CD8-positive, alpha-beta memory T cell (primary cell): ENCODE measurements at places on chromosomes 4 and X. TPM values are rescaled to one million over a fixed set of nuclear protein-coding genes. Genes with fewer than 3 reads are reported as not detected.

DNA sequence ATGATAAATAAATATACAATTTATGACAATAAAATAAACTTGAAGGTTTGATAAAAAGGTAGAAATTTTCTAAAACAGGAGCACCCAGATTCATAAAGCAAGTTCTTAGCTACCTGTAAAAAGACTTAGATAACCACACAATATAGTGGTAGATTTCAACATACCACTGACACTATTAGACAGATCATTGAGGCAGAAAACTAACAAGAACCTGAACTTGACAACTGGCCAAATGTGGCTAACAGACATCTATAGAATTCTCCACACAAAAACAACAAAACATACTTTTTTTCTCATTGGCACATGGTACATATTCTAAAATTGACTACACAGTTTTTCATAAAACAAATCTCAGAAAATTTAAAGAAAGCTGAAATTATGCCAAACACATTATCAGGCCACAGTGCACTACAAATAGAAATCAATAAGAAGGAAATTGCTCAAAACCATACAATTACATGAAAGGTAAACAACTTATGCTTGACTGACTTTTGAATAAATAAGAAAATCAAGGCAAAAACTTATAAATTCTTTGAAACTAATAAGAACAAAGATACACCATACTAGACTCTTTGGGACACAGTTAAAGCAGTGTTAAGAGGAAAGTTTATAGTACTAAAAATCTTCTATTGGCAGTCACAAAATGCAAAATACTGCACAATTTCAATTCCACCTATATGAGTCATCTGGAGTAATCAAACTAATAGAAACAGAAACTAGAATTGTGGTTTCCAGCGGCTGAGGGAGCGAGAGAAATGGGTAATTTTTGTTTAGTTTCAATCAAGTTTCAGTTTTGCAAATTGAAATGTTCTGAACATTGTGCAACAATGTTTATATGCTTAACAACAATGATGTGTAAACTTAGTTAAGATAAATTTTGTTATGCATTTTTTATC lies 925.6 kb downstream of the SH3BGRL start:
- DNase-seq: peak; percentile 26

DNA sequence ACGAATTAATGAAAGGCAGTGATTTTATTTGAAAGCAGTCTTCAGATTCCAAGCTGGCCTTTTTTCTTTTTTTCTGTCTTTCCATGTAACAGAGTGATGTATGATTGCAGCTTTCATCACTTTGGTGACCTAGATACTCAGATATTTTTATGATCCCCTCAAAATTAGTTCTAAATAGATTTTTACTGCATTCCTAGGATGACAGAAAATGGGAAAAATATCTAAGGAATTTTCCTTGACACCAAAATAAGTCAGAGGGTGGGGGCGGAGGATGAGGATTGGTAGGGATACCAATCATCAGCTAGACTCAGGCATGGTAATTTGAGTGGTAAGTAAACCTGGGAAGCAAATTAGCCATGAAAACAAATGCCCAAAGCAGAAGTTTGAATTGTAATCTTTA lies 11.9 kb upstream of the HMGB2 start:
- no peak for DNase-seq

GRCh38 chr4:143287572-143287923 lies 49.1 kb upstream of the GAB1 start:
- DNase-seq: no peak

- DNase-seq: no peak
Measured at GRCh38 chr4:29014555-29014954, 1705.6 kb upstream of the PCDH7 start.

- no peak for DNase-seq
Measured at GRCh38 chr4:145886871-145887240, 51.8 kb downstream of the ZNF827 start.

DNA sequence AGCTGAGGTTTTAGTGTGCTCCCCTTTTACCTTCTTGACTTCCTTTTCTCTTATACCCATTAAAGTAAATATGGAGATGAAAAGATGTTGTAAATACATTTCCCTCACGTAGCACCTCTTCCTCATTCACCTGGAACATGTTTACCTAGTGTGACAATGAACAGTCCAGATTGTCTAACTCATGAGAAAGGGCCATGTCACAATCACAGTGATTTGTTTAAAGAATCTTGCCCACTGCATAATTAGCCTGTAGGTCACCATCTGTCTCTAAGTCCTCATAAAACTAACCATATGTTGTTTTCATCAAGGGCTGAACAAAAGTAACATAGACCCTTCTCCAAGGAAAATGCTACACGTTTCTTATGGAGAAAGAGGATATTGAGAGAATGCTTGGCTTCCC lies 85.7 kb downstream of the TSPAN5 start:
- DNase-seq: no peak

- DNase-seq: no peak
Measured at GRCh38 chr4:170425521-170426143, 335.9 kb upstream of the AADAT start.

DNA sequence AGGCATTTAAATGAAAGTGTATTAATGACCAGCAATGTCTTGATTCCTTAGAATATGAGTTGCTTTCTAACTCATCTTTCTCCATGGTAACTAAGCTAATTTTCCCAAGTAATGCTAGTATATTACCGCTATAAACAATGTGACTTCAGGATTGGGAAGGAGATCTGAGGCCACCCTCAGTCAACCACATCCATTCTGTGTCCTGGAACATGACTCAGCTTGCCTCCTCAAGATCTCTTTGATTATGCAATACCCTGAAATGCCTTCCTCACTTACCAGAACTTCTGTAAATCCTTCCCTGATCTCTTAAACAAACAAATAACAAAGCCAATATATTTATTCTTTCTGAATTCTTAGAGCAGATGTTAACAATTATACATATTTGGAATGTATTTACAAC lies 1495.5 kb downstream of the PCDH18 start:
- no peak for DNase-seq

DNA sequence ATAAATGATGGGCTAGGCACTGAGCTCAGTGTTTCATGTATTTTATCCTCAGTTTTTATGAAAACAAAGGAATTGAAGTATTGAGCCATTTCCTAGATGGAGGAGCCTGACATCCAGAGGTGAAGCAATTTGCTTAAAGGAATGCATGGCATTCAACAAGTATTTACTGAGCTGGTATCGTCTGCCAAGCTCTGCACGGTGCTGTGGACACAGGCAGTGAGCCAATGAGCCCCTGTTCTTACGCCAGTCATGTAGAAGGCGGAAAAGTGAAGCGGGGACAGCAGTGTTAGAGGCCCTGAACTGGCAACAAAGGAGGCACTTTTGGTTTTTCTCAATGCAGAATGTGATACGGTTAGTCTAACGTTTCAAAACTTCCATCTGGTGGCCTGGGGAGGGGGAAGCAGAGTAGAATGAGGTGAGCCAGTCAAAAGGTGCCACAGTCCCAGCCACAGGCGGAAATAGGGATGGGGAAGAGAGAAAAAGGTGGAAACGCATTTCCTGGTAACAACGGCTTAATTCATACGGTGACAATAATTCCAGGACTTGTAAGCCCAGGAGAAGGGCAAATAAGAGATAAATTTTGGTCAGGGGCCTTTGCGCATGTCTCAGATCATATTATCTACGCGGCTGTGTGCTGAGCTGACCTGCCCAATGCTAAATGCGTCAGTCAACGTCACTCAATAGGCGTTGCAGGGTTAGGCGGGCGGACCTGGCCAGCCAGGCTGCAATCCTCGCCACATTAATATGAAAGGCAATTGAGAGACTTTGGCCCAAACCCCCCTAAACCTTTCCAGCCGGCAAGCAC lies 133.9 kb downstream of the AFAP1 start:
- DNase-seq: no peak

DNA sequence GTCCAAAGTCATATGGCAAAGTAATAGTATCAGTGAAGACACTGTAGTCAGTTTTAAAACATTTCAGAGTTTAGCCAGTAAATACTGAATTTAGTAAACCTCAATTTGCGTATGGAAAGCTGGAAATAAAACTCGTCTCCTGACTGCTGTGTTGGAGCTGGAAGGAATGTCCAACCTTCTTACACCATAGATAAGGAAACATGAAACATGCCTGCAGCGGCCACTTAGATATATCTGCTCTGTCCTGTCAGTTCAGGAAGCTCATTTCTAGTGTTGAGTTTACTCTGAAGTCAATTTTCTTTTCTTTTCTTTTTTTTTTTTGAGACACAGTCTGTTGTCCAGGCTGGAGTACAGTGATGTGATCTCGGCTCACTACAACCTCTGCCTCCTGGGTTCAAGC lies 21.2 kb downstream of the ARHGAP10 start:
- DNase-seq: no peak

DNA sequence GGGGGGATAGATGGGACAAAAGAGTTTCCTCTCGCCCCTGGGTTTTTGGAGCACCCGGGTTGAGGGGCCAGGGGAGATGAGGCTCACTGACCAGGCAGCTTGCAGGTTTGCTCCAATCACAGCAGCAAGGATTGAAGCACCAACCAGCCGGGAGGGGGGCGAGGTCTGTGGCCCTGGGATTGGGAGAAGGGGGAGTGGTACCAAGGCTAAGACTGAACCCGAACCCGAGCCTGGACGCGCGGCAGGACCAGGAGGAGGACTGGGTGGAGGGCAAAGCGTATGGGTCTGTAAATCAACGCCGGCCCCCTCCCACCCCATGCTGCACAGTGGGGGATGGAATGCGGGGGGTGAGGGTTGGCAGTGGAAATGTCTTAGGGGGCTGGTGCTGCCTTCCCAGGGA lies 3.5 kb downstream of the SOX3 start:
- no peak for DNase-seq

Gene C1QTNF7
- not detected for total RNA-seq

Gene CENPE
- 22.9 TPM for total RNA-seq

Gene AMOT
- total RNA-seq: 1.5 TPM

Gene SPANXN3
- total RNA-seq: not detected
